RPMI8226 (cell line): ENCODE measurements at places on chromosomes 16 and 17.

- DNase-seq, result no peak
Measured at GRCh38 chr17:19410091-19410490, 941 bp upstream of the RNF112 start.

DNA sequence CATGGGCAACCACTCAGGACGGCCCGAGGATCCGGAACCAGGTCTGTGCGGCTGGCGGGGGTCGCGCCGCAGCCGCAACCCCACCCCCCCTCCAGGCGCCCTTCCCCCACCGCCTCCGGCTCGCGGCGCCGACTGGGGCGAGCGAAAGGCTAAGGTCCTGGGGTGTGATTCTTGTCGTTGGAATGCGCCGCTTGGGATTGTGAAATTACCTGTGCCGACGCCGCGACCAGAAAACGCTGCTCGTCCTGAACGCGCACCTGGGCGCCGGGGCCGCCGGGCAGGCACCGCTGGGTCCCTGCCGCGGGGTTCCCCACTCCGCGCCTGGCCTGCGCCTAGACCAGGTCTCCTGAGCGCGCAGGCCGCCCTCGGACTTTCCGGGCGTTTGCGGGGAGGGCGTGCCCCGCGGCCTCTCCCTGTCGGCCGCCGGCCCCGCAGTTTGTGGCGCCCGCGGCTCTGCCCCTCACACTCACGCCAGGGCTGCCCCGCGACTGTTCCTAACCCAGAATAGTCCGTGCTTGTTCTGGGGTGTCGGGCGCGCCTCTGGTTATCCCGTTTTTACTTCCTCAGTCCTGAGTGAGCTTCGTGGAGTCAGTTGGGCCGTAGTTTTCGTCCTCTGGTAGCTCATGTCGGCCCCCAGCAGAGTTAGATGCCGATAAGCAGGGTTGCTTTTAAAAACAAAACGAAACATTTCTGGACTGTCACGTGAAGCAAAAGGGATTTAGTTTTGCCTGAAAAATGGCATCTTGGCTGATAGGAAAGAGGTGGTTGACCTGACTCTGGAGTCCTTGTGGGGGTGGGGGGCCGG lies 147.2 kb downstream of the SPECC1 start:
- DNase-seq, result peak; percentile 48

DNA sequence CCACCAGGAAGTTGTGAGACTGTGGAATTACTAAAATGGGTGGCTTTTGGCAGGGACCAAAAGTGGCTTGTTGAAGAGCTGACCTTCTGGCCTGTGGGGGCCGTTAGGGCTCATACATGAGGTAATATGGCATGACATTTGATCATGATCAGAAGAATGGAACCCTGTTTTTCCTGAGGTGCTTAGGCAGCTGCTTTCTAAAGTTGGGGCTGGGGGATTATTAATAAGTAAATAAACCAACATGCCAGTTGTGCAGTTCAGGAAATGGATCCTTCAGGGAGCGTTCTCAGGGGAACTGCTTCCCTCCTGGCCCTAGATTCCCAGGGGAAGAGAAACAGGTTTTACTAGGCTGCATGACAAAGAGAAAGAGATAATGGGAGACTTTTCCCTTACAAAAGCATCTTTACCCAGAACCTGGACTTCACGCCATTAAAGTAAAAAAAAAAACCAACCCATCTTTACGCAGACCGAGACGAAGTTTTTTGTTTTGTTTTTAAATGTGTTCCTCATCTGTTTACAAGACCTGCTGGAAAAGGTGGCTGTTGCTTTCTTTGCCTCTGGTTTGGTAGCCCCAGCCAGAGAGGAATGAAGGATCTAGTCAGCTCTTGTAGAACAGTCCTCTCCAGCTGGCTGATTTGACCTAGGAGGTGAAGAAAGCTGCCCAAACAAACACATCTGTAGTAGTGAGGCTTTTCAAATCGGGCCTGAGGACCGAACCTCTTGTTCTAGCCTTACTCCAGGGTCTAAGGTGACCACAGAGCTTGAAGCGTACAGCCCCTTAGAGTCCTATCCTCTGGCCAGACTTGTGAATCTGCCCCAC lies 22.7 kb downstream of the YPEL2 start:
- DNase-seq, result no peak

- DNase-seq, result no peak
Measured at GRCh38 chr16:89155184-89155679, 16.3 kb upstream of the CDH15 start.

- DNase-seq, result peak; percentile 97
Measured at GRCh38 chr17:57939797-57940196, 15.4 kb downstream of the CUEDC1 start.

- DNase-seq, result no peak
Measured at GRCh38 chr17:38658741-38659345, 15.9 kb downstream of the EPOP start.

DNA sequence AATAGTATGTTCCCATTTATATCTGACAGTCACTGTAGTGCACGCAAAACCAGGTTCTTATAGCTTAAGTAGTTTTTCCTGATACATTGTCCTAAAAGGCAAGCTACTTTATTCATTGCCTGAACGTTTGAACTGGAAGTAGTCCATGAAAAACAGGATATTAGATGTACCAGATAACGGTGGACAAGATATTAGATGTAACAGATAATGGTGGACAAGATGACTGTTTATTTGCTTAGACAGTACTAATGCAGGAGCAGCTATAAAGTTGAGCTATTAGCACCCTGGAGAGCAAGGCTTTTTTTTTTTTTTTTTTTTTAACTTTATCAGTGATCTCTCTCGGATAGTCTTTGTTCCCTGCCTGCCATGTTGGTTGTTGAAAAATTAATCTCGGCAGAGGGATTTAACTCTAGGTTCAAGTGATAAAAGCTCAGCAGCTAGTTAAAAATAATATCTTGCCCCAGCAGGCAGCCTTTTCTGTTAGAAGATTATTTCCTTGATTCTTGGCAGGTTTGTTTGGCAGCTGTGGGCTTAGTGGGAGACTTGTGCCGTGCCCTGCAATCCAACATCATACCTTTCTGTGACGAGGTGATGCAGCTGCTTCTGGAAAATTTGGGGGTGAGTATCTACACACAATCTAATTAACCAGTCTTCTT lies 17.3 kb upstream of the TBKBP1 start:
- DNase-seq, result no peak

- no peak for DNase-seq
Measured at GRCh38 chr17:49691086-49691676, 13.3 kb upstream of the SPOP start.

- no peak for DNase-seq
Measured at GRCh38 chr16:88200896-88201185, 181.9 kb upstream of the ZNF469 start.

- DNase-seq, result no peak
Measured at GRCh38 chr17:56108811-56109284, 44.4 kb upstream of the ANKFN1 start.

DNA sequence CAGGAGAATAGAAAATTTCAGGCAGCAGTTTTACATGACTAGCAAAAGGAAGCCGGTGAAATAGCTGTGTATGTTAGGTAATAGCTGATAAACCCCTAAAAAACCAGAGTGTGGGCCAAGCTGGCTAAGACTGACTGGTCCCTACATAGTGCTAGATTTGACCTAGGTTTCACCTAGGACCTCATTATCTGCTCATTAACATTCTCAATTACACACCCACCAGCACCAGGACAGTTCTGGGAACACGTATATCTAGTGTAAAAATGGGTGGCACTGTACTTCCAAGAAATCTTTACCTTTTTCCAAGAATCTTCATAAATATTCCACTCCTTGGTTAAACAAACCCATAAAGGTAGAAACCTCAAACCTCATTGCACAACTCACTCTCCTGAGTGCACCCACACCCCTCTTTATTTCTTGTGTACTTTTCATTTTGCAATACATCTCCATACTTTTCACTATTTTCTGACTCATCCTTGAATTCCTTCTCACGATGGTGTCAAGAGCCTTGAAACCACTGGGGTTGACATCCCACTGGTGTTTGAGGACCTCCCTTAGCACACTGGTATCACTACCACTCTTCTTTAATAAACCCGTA lies 262.7 kb upstream of the KCNJ16 start:
- no peak for DNase-seq

GRCh38 chr17:76022285-76022684 lies 4.8 kb downstream of the EVPL start:
- DNase-seq, result no peak

DNA sequence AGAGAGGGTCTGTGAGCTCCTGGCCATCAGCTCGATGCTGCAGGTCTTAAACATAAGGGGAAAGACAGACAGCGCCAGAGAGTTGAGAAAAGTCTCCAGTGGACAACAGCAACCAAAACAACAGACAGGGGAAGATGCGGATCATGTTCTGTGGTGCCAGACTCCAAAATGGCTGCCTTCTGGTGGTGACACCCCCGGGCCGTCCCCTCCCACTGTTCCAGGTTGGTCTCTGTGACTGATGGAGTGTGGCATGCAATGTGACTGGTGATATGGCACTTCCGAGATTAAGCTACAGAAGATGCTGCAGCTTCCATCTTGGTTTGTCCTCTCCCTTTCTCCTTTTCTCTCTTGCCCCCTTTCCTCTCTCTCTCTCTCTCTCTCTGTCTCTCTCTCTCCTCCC lies 40.4 kb upstream of the RBFOX3 start:
- no peak for DNase-seq

GRCh38 chr17:80961541-80962330 lies 29.9 kb upstream of the CHMP6 start:
- DNase-seq, result no peak

DNA sequence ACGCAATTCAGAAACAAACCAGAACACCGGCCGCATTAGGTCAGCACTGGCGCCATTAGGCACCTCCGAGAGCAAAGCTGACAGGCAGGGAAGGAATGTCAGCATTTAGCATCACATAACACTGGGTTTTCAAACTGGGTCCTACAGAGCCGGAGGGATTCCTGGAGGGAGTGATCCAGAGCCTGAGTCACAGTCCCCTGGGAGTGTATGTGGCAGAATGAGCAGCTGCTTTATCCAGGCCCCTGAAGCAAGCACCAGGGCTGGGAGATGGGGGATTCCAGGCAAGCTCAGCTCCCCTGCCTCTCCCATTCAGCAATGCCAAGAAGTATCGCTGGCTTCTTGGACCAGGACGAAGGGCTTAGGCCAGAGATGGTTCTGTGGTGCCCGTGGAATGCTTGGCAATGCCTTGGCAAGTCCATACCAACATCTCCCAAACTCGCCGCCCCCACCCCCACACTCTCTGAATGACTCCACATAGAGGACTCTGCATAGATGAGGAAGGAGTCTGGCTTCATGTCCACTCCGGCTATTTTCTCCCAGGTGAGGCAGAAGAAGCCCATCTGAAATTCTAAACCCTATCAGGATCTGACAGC lies 20.4 kb downstream of the GAS7 start:
- DNase-seq, result no peak

GRCh38 chr17:48729335-48730239 lies 1.0 kb upstream of the HOXB13 start:
- no peak for DNase-seq

- no peak for DNase-seq
Measured at GRCh38 chr17:3954976-3955672, 9.1 kb downstream of the ATP2A3 start.

GRCh38 chr16:2470234-2470601 lies 879 bp upstream of the NTN3 start:
- DNase-seq, result no peak

DNA sequence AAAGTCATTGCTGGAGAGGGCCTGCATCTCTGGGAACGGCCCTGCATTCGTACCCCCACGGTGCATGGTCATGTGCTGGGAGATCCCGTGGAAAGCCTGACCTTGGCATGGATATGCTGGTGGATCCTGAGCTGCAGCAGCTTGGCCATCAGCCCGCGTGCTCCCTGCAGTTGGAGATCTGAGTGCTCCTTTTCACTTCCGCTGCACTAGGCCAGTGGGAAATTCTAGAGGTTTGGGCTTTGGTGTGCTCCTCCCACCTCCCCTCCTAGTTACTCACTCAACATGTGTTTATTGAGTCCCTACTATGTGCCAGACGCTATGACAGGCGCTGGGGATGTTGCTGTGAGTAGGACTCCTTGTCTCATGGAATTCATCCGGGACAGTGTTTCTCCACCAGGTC lies 91.1 kb downstream of the RGS9 start:
- DNase-seq, result no peak

- DNase-seq, result peak; percentile 29
Measured at GRCh38 chr17:22454070-22454999, 762.0 kb downstream of the KCNJ18 start.

GRCh38 chr16:17414421-17414820 lies 56.3 kb downstream of the XYLT1 start:
- no peak for DNase-seq

DNA sequence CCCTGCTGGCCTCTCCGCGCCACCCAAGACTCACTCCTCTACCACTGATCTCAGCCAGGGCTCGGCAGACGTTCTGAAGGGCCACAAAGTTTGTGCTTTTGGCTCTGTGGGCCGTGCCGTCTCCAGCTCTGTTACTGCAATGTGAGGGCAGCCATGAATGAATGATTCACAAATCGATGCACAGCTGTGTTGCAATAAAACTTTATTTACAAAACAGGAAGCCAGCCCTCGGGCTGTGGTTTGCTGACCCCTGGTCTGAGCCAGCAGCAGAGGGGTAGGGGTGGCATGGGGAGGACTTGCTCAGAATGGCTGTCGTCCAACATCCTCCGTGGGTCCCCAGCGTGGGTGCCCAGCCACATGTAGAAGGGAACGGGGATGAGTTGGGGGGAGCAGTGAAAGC lies 63.0 kb upstream of the PVALEF start:
- DNase-seq, result no peak

DNA sequence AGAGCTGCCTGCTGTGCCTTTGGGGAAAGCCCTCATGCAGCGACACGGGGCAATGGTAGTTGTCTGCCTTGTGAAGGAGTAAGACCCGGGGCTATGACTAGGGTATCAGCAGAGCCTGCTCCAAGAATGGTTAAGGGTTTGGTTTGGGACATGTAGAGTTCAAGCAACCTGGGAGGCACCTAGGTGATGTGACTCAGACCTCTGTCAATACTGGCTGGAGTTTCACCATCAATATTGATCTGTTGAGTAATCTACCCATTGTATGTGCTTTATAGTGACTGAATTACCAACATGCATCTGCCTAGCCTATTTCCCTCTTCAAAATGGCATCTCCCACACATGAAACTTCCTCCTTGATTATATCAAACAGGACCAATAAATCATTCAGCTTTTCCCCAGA lies 398.4 kb upstream of the HSBP1 start:
- no peak for DNase-seq

GRCh38 chr16:3074860-3075522 lies 9.6 kb downstream of the IL32 start:
- DNase-seq, result peak; percentile 40

DNA sequence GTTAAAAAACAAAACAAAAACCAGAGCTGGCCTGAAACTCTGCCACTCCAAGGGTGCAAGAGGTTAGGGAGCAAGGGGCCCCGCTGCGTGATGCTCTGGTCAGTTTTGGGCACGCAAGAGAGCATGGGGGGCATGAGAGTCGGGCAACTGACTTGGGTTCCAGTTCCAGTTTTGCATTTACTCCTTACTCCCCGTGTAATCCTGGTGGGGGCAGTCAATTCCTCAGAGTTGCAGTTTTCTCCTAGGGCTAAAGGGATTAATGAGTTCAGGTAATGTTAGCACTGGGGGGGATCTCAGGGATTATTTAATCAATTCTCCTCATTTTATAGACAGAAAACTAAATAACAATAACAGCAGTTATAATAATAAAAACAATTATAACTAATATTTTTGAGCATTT lies 72.9 kb upstream of the PMFBP1 start:
- no peak for DNase-seq
